NCI-H524 (cell line): ENCODE measurements at places on chromosomes 3 and 15.

DNA sequence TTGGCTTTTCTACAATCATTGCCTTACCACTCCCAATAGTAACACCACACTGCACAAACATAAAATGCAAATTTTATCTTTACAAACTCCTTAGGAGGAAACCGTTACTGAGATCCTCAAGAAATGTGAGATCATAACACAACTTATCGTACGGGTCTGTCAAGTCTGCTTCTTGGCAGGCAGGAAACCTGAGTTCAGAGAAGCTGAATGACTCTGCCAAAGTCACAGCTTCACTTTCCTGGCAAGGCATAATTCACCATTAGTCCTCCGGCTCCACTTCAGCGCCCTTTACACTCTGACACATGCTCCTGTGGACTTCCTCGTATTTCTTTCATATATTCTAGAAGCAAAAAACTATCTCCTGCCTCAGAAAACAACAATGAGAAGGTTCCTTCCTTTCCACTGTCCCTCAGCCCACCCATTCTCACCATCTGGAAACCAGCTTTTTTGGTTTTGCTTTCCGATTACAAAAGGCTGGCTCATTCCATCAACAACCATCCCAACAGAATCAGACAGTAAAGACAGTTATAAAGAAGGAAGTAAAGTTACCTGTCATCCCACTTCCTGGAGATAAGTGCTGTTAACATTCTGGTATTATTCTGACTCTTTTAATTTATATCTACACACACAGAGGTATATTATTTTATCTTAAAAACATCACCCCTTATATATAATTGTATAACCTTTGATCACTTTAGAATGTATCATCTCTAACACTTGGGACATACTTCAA lies 223.4 kb downstream of the STT3B start:
- DNase-seq: no peak

GRCh38 chr3:13015286-13016082 lies 57.7 kb downstream of the IQSEC1 start:
- peak; percentile 67 for DNase-seq

GRCh38 chr3:197507081-197507480 lies 48.7 kb downstream of the BDH1 start:
- DNase-seq: peak; percentile 96

DNA sequence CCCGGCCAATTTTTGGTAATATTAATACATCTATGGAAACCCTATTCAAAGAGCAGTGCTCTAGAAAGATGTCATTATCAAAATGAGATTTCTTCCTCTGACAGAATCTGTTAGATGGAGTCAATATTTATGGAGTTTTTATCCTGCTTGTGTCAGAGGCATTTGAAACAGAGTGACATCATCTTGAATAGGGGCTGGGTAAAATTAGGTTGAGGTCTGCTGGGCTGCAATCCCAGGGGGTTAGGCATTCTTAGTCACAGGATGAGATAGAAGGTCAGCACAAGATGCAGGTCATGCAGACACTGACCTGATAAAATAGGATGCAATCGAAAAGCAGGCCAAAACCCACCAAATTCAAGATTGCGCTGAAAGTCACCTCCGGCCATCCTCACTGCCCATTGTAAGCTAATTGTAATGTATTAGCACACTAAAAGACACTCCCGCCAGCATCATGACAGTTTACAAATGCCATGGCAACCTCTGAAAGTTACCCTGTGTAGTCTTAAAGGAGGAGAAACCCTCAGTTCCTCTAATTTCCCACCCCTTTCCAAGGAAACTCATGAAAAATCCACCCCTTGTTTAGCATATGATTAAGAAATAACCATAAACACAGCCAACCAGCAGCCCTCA lies 27.3 kb upstream of the CCDC50 start:
- no peak for DNase-seq

DNA sequence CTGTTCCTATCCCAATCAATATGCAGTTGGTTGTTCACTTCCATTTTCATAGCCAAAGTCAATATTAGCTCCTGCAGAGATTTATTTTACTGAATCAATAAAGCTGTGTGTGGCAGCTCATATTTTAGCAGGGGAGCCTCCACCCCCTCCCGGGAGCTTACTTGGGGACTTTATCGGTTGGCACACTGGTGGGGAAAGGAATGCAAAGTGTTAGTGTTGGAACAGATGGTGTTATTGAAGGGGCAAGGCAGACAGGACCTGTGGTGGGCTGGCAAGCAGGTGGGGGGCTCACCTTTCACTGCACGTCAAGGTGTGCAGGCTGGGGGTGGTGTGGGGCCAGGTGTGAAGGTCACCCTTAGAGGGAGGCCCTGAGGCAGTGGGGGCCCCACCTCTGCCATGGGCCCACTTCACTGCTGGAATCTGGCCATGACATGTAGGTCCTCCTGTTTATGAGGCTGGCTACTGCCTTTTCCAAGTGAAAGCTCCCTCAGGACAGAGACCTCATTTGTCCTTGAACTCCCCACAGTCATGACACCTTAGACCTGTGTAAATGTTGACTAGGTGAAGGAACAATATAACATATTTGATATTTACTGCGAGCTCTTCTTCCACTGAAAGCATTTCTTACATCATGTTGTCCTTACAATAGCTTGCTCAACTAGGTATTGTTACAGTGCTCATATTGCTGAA lies 44.0 kb upstream of the SEC22A start:
- no peak for DNase-seq

DNA sequence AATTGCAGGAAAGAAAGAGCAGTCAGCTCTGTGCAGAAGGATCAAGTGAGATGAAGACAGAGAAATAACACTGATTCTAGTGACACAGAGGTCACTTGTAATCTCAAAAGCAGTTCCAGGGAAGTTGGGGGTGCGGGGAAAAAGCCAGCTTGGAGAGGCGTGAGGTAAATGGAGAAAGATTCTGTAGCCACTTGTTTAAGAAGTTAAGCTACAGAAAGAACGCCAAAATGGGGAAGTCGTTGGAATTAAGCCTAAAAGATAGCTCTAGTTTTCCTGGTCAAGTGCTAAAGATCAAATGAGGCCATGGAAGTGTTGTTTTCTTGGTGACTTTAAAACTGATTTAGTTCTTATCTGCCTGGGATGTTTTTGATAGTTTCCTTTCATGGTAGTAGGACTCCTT lies 152.0 kb downstream of the GREM1 start:
- no peak for DNase-seq

DNA sequence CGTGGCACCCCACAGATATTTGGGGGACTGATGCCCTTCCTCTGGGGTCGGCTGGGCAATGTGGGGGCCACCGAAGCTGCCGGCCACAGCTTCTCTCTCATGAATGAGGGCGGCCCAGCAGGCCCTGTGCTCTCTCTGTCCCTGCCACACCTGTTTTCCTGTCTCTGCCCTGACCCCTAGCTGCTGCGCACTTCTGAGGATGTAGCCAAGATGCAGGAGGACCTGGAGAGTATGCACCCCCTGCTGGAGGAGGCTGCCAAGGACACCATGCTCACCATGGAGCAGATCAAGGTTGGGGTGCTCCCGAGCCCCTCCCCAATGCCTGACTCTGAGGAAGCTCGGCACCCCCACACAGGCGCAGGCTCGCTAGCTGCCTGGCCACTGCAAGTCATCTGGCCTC lies 59.7 kb downstream of the SEMA3G start:
- peak; percentile 56 for DNase-seq

- peak; percentile 75 for DNase-seq
Observed at GRCh38 chr15:66907826-66908743, 157.3 kb upstream of the SMAD3 start.

DNA sequence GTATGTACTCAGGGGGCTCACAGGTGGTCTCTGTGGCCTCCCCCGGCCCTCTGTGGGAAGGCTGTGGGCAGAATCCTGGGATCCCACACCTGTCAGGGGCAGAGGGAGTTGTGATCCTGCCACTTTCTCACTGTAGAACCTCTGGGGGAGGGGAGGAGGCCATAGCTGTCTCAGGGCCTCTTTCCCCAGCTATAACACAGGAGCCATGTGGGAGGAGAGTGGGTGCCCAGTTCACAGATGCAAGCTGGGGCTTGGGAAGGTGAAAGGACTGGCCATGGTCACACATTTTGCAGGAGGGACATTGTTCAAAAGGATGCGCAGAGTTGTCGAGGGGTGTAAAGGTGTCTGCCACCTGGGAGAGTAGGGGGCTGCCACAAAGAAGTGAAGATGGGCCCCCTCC lies 11.7 kb downstream of the MAPKAPK3 start:
- DNase-seq: no peak

GRCh38 chr3:111521891-111522290 lies 20.1 kb upstream of the CD96 start:
- DNase-seq: no peak

DNA sequence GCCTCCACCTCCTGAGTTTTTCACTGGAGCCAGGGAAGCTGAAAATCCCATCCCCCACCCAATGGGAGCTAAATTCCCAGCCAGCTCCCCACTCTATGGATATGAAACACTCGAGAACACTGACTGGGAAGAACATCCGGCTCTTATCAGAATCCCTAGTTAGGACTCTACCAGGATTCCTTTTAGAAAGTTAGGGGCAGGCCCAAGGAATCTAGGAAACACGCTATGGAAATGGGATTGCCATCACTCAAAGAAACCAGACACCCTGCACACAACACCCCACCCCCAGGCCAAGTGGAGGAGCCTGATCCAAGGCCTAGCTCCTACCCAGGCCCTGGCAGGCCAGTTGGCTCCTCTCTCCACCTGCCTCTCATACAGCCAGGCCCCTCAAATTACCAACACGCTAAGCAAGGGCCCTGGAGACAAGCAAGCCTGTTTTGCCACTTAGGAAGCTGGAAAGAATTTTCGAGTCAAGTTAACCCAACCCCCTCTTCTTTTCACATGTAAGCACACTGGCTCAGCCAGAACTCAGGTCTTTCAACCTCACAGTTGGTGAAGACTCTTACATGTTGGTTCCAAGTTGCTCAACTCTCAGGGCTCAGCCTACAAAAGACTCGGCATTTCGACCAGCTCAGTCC lies 75.5 kb downstream of the RBPMS2 start:
- no peak for DNase-seq

GRCh38 chr3:151305775-151306151 lies 10.9 kb downstream of the GPR87 start:
- DNase-seq: no peak

DNA sequence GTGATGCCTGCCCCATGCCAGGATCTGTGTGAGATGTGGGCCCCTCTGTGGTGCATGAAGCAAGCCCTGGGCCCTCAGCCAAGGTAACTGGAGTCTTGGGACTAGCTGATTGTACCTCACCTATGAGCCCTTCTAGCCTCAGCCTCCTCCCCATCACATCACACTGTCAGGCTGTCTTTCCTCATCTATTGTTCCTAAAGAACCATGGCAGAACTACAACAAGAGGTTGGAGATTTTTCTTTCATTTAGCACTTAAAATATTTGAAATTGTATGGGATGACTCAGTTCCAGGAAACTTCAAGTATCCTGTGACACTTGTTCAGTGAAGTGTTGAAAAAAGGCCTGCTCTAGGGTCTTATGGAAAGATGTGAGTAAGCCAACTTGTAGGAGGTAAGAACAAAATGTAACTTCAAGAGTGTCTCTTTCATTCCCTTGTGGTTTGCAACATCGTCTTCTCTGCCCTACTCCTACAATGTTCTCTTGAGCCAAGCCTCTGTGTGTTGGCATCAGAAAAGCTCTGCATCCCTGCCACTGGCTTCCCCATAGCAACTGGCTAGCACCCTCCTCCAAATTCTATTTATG lies 58.7 kb upstream of the TIPARP start:
- DNase-seq: no peak

DNA sequence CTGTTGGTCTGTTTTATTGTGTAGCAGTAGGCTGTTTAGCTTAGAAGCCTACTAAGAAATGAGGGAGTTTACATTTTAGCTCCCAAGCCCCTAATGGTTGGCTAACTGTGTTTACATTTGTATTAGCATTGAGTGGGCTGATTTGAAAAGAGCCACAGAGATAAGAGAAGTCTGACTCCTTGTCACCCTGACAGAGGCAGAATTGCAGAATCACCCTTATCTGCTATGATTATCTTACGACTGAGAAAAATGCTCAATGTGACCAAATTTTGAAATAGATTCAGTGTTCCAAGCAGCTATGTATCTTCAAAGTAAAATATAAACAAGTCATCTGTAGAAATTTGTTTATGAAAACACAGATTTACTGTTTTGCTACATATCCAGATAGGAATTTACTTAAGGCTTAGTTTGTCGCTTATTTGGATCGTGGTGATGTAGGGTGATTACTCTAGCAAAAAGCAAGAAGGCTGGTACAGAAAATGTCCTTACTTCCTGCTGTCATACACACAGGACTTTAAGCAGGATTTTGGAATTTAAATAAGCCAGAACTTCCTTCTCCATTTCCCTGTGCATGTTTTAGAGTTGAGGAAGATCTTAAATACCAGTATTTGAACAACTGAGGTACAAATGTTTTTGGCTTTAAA lies 19.0 kb downstream of the SEMA6D start:
- no peak for DNase-seq

- DNase-seq: peak; percentile 31
Observed at GRCh38 chr15:100671858-100672543, 69.6 kb downstream of the ASB7 start.

DNA sequence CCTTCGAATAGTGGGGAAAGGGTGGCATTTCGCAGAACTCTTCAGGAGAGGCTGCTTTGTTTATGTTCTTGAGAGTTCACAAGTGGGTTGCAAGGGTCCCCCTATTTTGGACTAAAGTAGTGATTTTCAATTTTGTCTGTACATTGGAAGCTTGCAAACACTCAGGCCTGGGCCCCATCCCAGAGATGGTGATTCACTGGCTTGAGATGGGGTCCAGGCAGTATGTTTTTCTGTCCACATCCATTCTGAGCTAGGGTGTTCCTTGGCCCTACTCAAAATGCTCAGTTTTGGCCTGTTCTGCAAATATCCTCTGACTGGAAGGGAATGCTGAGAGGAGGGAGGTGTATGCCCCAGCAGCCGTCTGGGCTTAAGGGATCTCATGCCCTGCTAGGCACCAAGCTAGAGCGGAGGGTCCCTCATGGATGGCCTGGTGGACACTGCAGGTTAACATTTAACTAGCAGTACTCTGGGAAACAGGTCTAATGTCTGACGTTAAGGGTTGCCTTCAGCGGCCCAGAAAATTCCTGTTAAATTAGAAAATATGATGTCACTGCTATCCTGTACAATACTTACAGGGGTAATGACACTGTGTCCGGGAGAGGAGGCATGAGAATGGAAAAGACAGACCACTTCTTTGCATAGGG lies 181.4 kb downstream of the OPA1 start:
- DNase-seq: no peak

DNA sequence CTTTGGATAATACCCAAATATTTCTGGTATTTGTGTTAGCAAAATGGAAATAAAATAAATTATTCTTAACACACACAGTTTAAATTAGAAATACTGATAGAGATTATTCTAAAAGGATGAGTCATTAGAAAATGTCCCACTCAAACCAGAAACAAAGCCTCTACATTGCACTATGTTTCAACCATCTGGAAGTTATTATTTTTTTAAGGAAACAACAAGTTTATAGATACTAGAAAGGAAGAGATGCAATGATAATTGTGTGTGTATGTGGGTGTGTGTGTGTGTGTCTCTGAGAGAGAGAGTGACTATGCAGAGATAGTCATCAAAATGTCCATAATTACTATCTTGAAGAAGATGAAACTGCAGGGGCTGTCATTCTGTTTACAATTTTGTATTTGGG lies 1340.5 kb downstream of the ROBO1 start:
- DNase-seq: no peak

- peak; percentile 5 for DNase-seq
Observed at GRCh38 chr3:45319231-45319995, 69.0 kb upstream of the LARS2 start.

- no peak for DNase-seq
Observed at GRCh38 chr3:110414855-110415254, 656.8 kb upstream of the NECTIN3 start.
